ENCODE measurements at places on chromosomes 2 and 18.
A peak's percentile ranks its signal among the peaks of the same experiment; 100 is the strongest.

DNA sequence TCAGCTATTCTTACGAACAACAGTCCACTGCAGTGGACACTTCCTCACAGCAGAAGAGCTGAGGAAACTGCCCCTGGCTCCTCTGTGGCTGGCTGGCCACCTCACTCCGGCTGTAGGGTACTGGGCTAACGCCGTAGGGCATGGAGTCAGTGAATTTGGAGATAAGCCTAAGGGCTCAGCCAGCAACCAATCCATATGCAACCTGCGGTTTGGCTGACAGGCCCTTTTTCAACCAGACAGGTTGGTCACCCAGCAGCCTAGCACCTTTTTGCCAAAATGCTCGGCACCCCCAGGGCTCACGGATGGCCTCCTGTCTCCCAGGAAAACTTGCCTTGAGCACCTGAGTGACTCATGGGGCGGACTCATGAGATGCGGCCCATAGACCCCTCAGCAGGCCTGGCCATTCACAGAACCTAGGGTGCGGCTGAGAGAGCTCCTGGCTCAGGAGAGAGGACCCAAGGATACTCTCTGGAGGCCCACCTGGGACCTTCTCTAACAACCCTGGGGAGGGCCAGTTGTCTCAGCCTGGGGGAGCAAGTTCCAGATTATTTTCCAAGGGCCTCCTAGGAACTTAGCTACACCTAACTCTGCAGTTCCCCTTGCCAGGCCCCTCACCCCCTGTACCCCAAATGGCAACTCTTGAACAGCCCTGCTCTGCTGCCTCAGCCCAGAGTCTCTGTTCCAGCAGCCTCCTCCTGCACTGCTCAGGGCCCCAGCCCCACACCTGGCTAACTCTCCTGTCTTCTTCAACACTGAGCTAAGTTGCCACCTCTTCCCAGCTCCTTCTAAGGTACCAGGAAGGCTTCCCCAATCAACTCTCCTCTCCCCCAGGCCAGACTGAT is 252.1 kb downstream of the CYP26B1 start:
- no peak for DNase-seq

DNA sequence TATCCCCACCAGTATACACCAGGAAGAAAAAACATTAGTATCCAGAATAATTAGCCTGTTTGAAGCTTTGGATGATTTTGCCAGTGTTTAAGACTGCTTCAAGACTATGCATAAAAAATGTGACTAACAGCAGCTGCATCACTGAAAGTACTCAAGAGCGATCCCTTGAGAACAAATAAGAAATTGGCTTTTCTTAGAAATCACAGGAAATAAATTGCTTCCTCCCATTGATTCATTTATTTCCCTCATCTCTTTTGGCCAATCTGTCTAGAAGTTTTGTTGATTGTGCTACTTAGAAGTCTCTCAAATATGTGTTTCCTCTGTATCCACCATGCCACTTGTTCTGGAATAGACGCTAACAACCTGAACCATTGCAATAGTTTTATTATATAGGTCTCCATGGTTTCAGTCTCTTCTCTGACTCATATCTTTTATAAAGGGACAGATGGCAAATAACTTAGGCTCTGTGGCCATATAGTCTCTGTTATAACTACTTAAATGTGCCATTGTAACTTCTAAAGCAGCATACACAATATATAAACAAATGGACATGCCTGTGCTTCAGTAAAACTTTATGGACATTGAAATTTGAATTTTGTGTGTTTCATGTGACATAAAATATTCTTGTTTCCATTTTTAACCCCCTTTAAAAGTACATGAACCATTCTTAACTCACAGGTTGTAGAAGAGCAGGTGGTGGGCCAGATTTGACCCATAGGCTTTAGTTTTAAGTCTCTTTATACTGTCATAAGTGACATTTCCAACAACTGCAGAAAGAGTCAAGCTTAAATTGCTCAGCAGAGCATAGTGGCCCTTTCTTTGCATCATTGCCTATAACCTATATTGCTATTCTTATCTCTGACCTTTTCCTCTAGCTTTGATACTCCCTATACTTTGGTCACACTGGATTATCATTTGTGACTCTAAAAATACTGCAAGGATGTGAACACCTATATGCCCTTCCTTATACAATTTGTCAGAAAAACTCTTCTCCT is 123.9 kb downstream of the MC4R start:
- DNase-seq: no peak

- DNase-seq: no peak
Observed at GRCh38 chr18:58616446-58616845, 12.4 kb downstream of the ALPK2 start.

- no peak for DNase-seq
Observed at GRCh38 chr2:26075173-26075572, 41.3 kb downstream of the RAB10 start.

DNA sequence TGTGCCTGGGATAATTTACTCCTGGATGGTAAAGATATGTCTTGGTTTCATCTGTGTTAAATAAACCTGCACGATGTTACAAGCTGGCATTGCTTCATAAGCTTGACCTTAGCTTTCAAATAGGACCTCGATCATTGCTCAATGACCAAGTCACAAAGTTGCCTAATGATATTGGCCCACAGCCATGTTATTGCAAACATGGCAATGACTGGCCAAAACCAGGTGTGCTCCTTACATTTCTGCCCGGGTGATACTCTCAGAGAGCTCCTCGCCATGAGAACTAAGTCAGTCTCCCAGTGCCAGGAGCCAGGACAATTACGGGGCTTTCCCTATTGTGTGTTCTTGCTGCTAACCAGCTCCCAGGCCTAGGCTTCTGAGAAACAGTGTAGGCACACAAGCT is 72.5 kb upstream of the CYP1B1 start:
- DNase-seq: no peak

DNA sequence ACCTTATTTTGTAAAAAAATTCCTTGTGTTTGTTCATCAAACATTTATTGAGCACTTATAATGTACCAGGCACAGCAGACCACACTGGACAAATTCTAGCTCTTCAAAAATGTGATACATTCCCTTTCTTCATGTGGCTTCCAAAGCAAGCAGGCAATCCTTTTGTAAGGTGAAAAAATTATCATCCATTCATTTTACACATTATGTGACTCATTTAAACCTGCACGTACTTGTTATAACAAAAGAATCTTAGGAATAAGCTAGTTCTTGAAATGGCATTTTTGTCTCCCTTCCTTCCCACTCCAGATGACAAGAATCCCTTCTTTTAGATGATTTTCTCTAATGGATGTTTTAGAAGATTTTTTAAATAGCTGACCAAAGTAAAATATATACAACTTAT is 104.6 kb downstream of the KLF7 start:
- no peak for DNase-seq

- peak; percentile 67 for DNase-seq
Observed at GRCh38 chr2:134258684-134259388, 5.0 kb downstream of the MGAT5 start.

- no peak for DNase-seq
Observed at GRCh38 chr2:3107567-3107966, 270.1 kb downstream of the EIPR1 start.

GRCh38 chr18:8081872-8082553 is 514.9 kb downstream of the PTPRM start:
- DNase-seq: no peak
